WTC11 (cell line): ENCODE measurements at places on chromosomes 2 and 18. TPM values are rescaled to one million over a fixed set of nuclear protein-coding genes. Genes with fewer than 3 reads are reported as not detected.

DNA sequence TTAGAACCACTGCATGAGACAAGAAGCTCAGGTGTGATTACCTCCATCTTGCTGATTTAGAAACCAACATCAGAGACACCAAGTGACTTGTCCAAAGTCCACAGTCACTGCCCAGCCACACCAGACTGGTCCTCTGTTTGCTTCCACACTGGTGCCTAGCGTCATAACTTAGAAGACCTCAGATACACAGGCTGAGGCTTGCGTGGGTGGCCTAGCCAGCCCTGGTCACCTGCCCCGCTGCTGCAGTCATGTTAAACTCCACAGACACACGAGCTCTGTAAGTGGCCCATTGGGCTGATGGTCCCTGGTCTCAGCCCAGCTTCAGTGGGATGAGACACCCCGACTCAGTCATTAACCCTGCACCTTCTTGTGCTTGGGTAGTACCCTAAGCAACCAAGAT lies 47.1 kb downstream of the CNGA3 start:
- no peak overlapping the region for H3K4me3 ChIP-seq
- no peak overlapping the region for H3K27ac ChIP-seq
- DNase-seq, result no peak
- H3K27me3 ChIP-seq, result peaks cover 16% of the 10 kb centered on the region

GRCh38 chr18:10262566-10262965 lies 191.9 kb upstream of the APCDD1 start:
- no peak overlapping the region for H3K27ac ChIP-seq
- no peak overlapping the region for H3K4me3 ChIP-seq
- H3K4me1 ChIP-seq, result peaks cover 4% of the 10 kb centered on the region; the same call in 1 of the 2 replicates

DNA sequence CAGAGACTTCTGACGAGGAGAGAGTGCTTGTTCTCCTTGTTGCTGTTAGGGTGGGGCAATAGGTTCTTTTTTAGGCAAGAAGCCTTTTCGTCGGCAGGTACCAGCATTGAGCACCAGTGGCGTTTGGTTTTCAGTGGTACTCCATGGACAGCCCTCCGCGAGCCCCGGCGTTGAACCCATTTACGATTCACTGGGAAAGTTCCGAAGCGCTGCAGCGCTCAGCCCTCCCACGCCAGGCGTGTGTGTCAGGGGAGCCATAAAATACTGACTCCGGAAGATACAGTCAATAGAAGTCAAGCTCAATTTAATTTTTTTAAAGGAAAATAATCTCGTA lies 494 bp upstream of the ROCK1 start:
- no peak overlapping the region; the same call in 1 of the 2 replicates for H3K4me3 ChIP-seq
- H3K4me1 ChIP-seq, result peaks cover 16% of the 10 kb centered on the region
- no peak for DNase-seq
- H3K36me3 ChIP-seq, result no peaks in the 10 kb centered on the region; the same call in 1 of the 2 replicates
- peak overlapping the region; percentile 71 for H3K27ac ChIP-seq

DNA sequence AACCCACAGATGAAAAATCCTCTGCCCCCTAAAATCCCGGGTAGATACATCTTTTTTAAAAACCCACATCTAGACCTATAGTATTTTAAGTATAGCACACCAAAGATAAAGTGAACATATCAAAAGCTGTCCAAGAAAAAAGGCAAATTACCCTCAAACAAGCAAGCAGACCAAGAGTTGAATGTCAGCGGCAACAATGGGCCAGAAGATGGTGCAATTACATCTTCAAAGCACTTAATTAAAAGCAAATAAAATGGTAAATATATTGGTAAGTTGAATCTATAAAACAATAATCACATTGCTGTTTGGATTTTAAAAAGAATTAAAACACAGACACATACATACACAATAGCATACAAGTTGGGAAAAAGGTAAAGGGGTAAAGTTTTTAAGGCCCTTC lies 98.5 kb downstream of the MYOM1 start:
- H3K4me3 ChIP-seq, result no peak overlapping the region
- no peaks in the 10 kb centered on the region for H3K36me3 ChIP-seq
- peaks cover 13% of the 10 kb centered on the region for H3K4me1 ChIP-seq
- DNase-seq, result no peak

DNA sequence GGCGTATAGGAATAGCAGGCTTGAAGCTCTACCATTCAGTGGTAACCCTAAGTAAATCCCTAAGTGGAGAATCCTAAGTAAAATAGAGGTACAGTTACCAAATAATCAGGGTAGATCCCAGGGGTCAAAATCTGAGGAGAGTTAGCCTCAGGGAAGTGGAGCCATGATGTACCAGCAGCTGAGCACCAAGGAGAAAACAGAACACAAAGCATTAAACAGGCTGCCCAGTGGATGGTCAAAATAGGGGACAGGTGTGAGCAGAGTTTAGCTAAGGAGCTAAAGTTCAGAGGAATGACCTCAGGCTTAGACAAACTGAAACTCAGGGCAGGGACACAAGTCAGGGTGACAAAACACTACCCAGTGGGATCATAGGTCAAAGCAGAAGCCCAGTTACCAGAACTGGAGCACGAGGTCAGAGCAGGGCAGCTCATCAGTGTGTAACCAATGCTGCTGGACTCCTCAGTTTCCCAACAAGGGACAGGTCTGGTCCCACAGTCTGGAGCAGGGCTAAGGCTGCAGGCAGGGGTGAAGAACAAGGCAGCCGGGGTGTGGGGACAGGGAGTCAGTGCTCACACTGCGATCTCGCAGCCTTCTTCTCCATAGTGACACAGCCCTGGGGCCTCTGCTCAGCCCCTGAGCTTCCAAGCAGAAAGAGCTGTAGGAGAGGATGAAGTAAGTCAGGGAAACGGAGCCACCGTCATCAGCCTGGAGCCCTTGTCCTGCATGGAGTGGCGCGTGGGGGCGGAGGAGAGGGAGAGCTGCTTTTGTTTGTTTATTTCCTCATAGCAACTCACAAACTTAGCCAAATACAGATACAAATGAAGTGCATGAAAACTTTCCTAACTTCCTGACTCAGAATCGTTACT lies 264.0 kb downstream of the MREG start:
- no peak for DNase-seq
- no peaks in the 10 kb centered on the region for H3K27me3 ChIP-seq
- no peak overlapping the region for H3K4me3 ChIP-seq

DNA sequence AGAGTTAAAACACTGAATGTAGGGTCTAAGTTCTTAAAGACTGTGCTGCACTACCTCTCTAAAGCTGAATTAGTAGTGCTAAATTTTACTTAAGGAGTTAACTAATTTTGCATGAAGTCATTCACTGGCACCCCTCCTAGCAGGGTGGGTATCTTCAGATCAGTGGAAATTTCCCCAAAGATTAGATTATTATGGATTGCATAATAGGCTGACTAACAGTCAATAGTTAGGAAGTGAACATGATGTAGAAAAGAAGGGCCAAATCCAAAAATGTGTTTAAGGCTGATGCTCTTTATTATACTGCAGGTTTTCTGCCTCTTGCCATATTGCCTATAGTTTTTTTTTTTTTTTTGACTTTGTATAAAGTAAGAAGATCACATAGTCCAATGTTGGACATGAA lies 5.2 kb downstream of the ZNF638 start:
- H3K27me3 ChIP-seq, result no peaks in the 10 kb centered on the region
- peaks cover 4% of the 10 kb centered on the region for H3K36me3 ChIP-seq
- H3K4me1 ChIP-seq, result peaks cover 65% of the 10 kb centered on the region
- no peak overlapping the region for H3K27ac ChIP-seq

DNA sequence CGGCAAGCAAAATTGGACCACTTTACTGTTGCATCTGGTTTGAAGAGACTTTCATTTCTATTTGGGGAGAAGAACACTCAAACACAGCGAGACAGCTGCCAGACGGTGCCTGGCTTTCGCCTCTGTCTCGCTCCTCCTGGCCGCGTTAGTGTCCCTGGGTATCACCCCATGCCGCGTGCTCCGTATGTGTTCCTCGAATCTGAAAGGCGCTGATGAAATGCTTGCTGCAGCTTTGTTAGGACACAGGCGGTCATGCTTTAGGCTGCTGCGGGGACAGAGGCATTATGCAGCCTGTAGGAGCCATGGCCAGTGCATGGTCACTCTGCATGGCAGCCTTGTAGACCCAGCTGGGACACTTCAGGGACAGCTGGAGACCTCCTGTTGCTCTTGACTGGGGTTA lies 53.9 kb downstream of the LDLRAD4 start:
- H3K36me3 ChIP-seq, result no peaks in the 10 kb centered on the region
- H3K27ac ChIP-seq, result no peak overlapping the region
- no peak overlapping the region for H3K4me3 ChIP-seq
- no peaks in the 10 kb centered on the region; the same call in 1 of the 2 replicates for H3K27me3 ChIP-seq
- H3K4me1 ChIP-seq, result peaks cover 22% of the 10 kb centered on the region

- no peak for DNase-seq
- H3K4me1 ChIP-seq, result peaks cover 16% of the 10 kb centered on the region
Observed at GRCh38 chr18:24801001-24801400, 340.6 kb downstream of the HRH4 start.

Gene NYAP2
- total RNA-seq, result not detected in 3 replicates

Gene SPHKAP
- not detected in 3 replicates for total RNA-seq

Gene EGR4
- 0.09 to 0.14 TPM (median 0.13 TPM) in 3 replicates for total RNA-seq

Gene CNTNAP5
- 0.22 to 0.57 TPM (median 0.34 TPM) in 3 replicates for total RNA-seq

Gene TEX44
- not detected in 3 replicates for total RNA-seq

Gene FAM110C
- 6.1 to 7.7 TPM (median 7.3 TPM) in 3 replicates for total RNA-seq

Gene WNT6
- not detected in 3 replicates for total RNA-seq

Gene AAK1
- 32.3 to 35.7 TPM (median 35.6 TPM) in 3 replicates for total RNA-seq
